ENCODE measurements at places on chromosomes 11 and 22. TPM values are rescaled to one million over a fixed set of nuclear protein-coding genes. Genes with fewer than 3 reads are reported as not detected.

CCDC116 gene
- 0.50 TPM for total RNA-seq

RASD2 gene
- not detected for total RNA-seq

DEUP1 gene
- not detected for total RNA-seq

TRPC6 gene
- not detected for total RNA-seq

SYNGR1 gene
- 27.1 TPM for total RNA-seq

SYT7 gene
- total RNA-seq, result not detected

FANCF gene
- 18.7 TPM for total RNA-seq

SF1 gene
- total RNA-seq, result 519 TPM

ZNF280B gene
- 2.4 TPM for total RNA-seq

SOX10 gene
- not detected for total RNA-seq

NAALAD2 gene
- total RNA-seq, result not detected

P2RY2 gene
- not detected for total RNA-seq

PARVG gene
- 241 TPM for total RNA-seq

KRTAP5-7 gene
- total RNA-seq, result not detected

SCT gene
- total RNA-seq, result not detected

NLRP14 gene
- not detected for total RNA-seq
